ENCODE measurements at places on chromosomes 5 and 9.
A peak's percentile ranks its signal among the peaks of the same experiment; 100 is the strongest.

DNA sequence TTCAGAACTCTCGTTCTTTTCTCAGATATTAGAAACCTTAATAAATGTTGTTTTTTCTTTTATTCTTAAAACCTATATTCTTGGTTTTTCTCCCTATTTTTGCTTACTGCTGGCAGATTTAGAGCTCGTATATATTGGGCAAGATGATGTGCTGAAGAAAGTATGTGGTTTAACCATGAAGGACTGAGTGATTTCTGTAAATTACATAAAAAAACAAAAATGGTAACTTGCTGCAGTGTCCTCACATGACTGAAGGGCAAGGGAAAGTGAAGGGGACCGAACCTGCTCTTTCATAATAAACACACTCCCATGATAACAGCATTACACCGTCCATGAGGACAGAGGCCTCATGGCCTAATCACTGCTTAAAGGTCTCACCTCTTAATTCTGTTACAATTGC is 393.8 kb upstream of the ZNF608 start:
- DNase-seq, result no peak

- no peak for DNase-seq
Observed at GRCh38 chr5:110768138-110768860, 29.5 kb downstream of the SLC25A46 start.

- peak; percentile 51 for DNase-seq
Observed at GRCh38 chr5:107985144-107985543, 314.4 kb upstream of the EFNA5 start.

- DNase-seq, result no peak
Observed at GRCh38 chr9:137975936-137976565, 98.5 kb downstream of the CACNA1B start.

GRCh38 chr5:136066661-136067271 is 38.0 kb downstream of the TGFBI start:
- no peak for DNase-seq

DNA sequence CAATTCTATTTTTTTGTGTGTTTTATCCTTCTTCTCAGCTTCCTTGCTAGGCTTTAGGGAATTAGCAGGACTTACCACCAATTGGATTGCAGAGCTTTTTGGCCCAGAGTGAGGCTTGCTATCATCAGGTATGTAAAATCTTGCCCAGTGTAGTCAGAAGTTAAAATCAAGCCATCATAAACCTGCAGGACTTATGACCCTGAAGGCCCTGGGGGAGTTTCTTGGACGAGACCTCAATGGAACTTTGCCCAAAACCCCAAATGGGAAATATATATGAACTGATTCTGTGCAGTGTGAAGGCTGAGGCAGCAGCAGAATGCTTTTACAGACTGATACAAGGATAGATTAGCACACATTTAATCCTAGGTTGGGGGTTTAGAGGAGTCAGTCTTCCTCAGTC is 287.0 kb downstream of the SH3GL2 start:
- DNase-seq, result no peak

DNA sequence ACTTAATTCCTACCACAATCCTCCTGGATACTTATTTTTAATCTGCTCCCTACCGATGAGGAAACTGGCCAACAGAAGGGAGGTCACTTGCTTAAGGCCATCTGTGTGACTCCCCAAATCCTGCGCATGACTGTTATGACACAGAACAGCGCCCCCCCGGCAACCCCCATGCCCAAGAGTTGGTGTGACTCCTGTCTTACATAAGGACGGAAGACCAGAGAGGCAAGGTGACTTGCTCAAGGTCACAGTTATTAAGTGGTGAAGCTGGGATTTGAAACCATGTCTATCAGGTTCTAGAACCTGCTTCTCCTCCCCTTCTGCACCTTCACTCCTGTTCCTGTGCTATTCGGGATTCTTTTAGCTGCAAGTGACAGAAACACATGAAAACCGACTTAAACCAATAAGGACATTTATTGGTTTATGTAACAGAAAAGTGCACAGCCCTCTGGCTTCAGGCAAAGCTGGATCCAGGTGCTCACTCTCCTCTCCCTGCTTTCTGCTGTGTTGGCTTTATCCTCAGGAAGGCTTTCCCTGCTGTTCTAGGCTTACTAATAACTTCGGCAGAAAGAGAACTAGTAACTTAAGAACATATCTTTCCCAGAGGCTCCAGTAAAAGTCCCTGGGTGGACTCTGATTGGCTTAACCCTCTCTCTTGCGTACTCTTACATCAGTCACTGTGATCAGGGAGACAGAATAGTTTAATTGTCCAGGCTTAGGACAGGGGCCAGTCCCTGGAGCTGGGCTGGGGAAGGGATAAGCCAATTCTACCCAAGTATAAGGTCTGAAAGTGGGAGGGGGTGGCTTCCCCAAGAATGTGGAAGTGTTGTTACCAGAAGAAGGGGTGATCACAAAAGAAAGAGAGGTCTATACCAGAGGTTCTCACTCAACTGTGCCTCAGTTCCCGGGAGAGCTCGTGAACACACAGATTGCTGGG is 43.7 kb downstream of the FGF18 start:
- no peak for DNase-seq

DNA sequence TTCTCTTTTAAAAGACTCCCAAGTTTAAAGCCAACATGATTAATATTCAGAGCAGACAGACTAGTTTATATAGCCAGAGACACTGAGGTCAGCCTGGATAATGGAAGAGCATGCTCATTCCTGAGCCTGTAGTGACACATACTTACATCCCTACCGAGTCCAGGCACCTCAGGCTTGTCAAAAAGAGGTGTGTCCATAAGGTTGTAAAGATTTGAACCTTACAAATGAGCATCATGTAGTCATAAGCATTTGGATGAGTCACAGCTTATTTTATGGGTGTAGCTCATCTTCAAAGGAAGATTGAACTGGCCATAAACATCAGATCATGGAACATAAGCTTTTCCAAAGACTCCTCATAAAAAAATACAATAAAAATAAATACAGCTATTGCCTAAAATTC is 333.5 kb downstream of the EFNA5 start:
- DNase-seq, result no peak

- DNase-seq, result peak; percentile 45
Observed at GRCh38 chr5:68214482-68215207, 911 bp upstream of the PIK3R1 start.

- DNase-seq, result peak; percentile 64
Observed at GRCh38 chr9:105457560-105458294, 9.9 kb downstream of the FSD1L start.

GRCh38 chr9:85743275-85744128 is 1.7 kb upstream of the AGTPBP1 start:
- peak; percentile 59 for DNase-seq

DNA sequence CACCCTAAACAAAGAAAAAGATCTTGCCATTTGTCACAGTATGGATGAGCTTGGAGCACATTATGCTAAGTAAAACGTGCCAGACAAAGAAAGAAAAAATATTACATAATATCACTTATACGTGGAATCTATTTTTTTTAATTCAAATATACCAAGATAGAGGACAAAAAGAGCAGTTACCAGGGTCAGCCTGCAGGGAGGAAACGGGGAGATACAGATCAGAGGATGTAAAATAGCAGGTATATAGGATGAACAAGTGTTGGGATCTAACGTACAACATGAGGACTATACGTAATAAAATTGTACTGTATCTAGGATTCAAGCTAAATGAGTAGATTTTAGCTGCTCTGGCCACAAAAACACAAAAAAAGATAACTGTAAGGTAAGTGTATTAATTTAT is 247.5 kb downstream of the TMEM161B start:
- no peak for DNase-seq

DNA sequence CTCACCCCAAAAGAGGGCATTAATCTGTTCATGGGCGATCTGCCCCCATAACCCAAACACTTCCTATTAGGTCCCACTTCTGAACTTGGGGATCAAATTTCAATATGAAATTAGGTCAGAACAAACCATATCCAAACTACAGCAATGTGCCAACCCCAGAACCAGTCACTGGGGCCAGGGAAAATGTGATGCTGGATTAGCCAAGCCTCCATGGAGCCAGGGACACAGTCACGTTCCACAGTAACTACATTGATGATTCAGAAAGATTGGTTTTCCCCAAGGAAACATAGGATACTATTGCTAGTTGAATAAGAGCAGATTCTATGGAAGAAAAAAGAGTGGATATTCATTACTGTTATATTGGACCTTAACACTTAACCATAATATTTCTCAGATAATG is 84.2 kb downstream of the GIN1 start:
- no peak for DNase-seq

GRCh38 chr9:136020206-136020605 is 59.0 kb upstream of the UBAC1 start:
- no peak for DNase-seq

GRCh38 chr9:115593587-115594091 is 475.7 kb upstream of the TNC start:
- DNase-seq, result peak; percentile 50

DNA sequence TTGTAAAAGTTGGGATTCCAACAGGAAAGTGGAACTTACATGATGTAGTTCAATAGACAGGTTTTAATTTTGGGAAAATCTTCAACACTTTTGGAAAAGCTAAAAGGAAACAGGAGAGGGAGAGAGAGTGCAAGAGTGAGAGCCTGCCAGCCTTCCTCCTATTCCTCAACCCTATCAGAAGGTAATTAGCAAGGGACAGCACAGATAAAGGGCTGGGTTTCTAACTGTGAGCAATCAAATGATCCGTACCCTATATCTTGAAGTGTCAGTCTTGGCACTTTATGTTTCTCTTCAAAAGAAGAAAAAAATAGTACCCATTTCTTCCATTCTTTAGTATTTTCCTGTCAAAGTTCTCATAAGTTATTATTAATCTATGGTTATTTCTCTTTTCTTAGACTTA is 79.4 kb downstream of the FER start:
- DNase-seq, result no peak

DNA sequence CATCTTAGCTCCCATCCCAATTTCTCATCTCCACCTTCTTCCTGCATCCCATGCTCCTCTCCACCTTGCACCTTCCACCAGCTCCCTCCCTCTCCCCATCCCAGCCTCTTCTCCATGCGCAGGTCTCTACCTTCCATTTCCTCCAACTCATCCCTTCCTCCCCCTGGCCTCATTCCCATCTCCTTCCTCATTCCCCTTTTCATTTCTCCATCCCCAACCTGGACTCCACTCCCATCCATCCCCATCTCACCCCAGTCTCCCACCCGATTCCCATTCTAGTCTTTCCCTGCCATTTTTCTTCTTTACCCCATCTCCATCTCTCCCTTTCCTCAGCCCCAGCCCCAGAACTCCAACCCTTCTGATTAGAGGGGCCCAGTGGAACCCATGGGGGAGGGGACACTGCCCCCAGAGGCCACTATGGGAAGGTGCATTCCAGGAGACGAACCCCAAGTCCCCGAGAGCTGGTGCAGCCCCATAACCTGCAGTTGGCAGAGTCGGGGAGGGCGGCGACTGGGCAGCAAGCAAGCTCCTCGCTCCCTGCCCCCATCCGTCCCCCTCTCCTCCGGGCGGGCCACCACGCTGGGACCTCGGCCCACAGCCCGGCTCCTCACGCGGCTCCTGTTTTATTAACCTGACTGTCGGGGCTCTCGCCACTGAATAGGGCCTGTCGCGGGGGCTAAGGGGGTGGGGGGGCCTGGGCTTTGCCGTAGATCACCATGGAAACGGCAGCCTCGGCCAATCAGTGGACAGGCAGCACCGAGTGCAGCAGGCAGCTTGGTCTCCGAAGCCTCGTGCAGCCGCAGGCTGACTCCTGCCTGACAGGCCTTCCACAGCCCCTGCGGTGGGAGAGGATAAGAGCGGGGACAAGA is 66.7 kb downstream of the PCDH1 start:
- peak; percentile 87 for DNase-seq

DNA sequence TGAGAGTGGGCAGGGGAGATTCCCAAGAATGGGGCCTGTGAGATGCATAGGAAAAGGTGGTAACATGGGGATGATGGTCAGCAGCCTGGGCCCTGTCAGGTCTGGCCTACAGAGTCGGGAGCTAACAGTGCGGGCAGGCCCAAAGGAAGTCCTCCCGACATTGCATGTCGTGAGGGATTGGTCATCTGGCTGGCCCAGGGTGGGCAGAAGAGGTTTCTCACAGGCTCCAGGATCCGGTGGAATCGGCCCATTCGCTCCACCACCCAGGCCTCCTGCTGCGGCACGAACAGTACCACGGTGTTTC is 514 bp downstream of the STOML2 start:
- no peak for DNase-seq

GRCh38 chr5:83450967-83451248 is 20.6 kb upstream of the VCAN start:
- no peak for DNase-seq

DNA sequence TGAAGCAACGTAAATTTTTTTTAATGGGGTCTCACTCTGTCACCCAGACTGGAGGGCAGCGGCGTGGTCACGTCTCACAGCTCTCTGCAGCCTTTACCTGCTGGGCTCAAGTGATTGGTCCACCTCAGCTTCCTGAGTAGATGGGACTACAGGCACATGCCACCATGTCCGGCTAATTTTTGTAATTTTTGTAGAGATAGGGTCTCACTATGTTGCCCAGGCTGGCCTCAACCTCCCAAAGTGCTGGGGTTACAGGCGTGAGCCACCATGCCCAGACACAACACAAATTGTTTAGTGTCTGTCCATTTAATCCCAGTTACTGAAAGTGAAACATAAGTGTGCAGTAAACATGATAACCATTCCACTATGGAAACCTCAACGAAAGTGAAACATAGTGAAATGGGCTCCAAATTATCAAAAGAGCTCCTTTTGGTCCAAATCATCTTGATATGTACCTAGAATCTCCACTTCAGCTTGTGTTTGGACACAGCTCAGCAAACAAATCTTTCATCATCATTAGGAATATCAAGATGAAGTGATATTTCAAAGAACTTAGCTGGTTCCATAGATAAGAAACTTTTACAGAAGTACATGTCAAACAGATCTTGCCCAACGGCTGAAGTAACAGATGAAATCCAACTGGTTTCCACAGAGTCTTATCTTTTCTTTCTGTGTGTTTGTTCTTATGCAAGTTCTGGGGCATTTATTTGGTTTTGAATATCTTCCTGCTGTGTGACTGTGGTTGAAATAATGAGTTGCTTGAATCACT is 41.2 kb upstream of the PLPP1 start:
- DNase-seq, result no peak

- DNase-seq, result no peak
Observed at GRCh38 chr5:53378590-53379247, 101.7 kb upstream of the FST start.

- DNase-seq, result no peak
Observed at GRCh38 chr5:84058561-84058960, 326.1 kb downstream of the EDIL3 start.

GRCh38 chr5:10418654-10419345 is 22.9 kb upstream of the ROPN1L start:
- DNase-seq, result no peak

DNA sequence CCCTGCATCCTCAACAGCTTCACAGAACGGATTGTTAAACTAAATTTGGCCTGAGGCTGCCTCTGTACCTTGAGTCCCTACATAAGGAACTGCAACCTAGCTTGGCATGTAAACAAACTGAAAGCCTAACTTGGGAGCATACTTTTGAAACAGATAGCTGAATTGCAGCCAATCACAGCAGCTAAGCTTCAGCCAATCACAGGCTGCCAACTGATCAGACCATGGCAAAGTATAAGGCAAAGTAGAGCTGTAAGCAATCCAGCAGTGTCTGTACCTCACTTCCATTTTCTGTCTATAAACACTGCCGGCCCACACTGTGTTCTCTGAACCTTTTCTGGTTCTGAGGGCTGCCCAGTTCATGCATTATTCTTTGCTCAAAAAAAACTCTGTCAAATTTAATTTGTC is 8.9 kb upstream of the ZNF483 start:
- no peak for DNase-seq
